Left ventricle myocardium inferior (tissue), 1 donor: ENCODE measurements at places on chromosomes 7 and 10. TPM values are rescaled to one million over a fixed set of nuclear protein-coding genes. Genes with fewer than 3 reads are reported as not detected.

DNA sequence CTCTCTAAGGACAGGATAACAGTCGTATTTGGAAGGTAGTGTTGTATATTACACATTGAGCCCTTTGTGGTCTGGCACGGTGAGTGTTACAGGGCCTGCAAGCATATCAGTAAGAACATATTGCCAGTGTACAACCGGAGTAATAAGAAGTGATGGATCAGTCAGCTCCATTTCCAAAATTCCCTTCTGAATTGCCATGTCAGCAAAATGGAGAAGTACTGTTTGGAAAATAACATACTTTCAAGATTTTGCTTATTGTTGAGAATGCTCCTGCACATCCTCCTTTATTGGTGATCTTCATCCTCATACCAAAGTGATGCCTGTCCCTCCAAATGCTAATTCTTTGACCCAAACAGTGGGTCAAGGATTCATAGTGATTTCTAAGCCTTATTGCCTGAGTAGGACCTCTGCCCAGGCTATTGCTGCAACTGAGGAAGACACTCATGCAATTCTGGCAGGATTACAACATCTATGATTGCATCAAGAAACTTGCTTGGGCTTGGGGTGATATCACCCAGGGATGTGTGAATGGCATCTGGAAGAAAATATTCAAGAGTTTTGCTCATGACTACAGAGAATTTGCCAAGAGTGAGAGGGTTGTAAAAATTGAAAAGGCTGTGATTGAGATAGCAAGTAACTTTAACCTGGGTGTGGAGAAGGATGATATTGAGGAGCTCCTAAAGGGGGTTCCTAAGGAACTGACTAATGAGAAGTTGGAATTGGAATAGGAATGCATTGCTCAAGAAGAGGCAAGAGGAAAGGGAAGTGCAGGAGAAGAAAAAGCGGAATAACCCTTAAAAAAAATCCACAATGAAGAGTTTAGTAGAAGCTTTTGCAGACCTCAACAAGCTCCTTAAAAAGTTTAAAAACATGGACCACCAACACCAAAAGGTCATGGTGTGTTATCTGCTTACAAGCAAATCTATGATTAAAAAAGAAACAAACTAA, 452.2 kb upstream of the SORCS1 start:
- no peak for DNase-seq
- no peaks in the 10 kb centered on the region for H3K4me1 ChIP-seq
- no peaks in the 10 kb centered on the region for H3K36me3 ChIP-seq
- H3K27ac ChIP-seq = no peak overlapping the region
- H3K4me3 ChIP-seq = no peak overlapping the region

- H3K4me1 ChIP-seq = peaks cover 35% of the 10 kb centered on the region
- no peak overlapping the region for H3K4me3 ChIP-seq
- H3K27me3 ChIP-seq = no peaks in the 10 kb centered on the region
- no peak for DNase-seq
- H3K36me3 ChIP-seq = no peaks in the 10 kb centered on the region
Measured at GRCh38 chr7:39608278-39608677, 15.1 kb upstream of the RALA start.

DNA sequence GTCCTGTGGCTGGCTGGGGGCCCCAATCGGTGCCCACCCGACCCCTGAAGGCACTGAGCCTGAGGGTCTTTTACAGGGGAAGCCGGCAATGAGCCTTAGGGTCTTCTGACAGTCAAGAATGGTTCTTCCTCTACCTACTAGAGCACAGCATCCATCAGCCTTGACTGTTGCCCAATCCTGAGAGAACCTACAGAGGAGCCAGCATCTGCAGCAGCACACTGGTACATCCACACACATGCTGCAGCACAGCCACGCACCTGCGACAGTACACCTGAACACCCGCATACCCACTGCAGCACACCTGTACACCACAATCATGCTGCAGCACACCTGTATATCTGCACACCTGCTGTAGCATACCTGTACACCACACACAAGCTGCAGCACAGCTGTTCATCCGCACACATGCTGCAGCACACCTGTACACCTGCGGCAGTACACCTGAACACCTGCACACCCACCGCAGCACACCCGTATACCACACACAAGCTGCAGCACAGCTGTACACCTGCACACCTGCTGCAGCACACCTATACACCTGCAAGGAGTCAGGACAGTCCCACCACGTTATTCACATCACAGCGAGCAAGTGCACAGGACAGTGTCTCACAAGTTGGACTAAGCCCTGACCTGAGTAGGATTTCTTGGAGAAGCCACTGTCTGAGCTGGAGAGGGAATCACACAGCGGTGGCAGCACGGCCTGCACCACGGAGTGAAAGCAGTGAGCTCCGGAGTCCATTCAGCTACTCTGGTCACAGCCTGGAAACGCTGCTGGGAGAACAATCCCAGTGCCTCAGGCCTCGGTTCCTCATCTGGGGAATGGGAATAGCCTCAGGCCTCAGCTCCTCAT, 56.4 kb downstream of the VIPR2 start:
- no peaks in the 10 kb centered on the region for H3K27me3 ChIP-seq
- no peak overlapping the region for H3K4me3 ChIP-seq
- peaks cover 53% of the 10 kb centered on the region for H3K4me1 ChIP-seq
- no peak for DNase-seq
- H3K27ac ChIP-seq = no peak overlapping the region

- H3K27me3 ChIP-seq = peaks cover 85% of the 10 kb centered on the region
- DNase-seq = no peak
- no peaks in the 10 kb centered on the region for H3K36me3 ChIP-seq
- H3K27ac ChIP-seq = no peak overlapping the region
- H3K4me1 ChIP-seq = peaks cover 1% of the 10 kb centered on the region
- no peak overlapping the region for H3K4me3 ChIP-seq
Measured at GRCh38 chr10:43082746-43083145, 5.9 kb downstream of the RET start.

- peaks cover 19% of the 10 kb centered on the region for H3K36me3 ChIP-seq
- DNase-seq = no peak
- no peak overlapping the region for H3K4me3 ChIP-seq
- peaks cover 31% of the 10 kb centered on the region for H3K4me1 ChIP-seq
- H3K27me3 ChIP-seq = no peaks in the 10 kb centered on the region
- H3K27ac ChIP-seq = no peak overlapping the region
Measured at GRCh38 chr10:102593074-102593803, 51.0 kb upstream of the TRIM8 start.

- peak; percentile 40 for DNase-seq
- peaks cover 44% of the 10 kb centered on the region for H3K36me3 ChIP-seq
- H3K4me3 ChIP-seq = no peak overlapping the region
- H3K27ac ChIP-seq = no peak overlapping the region
- no peaks in the 10 kb centered on the region for H3K4me1 ChIP-seq
- H3K27me3 ChIP-seq = no peaks in the 10 kb centered on the region
Measured at GRCh38 chr10:7161484-7162250, 249.2 kb downstream of the SFMBT2 start.

DNA sequence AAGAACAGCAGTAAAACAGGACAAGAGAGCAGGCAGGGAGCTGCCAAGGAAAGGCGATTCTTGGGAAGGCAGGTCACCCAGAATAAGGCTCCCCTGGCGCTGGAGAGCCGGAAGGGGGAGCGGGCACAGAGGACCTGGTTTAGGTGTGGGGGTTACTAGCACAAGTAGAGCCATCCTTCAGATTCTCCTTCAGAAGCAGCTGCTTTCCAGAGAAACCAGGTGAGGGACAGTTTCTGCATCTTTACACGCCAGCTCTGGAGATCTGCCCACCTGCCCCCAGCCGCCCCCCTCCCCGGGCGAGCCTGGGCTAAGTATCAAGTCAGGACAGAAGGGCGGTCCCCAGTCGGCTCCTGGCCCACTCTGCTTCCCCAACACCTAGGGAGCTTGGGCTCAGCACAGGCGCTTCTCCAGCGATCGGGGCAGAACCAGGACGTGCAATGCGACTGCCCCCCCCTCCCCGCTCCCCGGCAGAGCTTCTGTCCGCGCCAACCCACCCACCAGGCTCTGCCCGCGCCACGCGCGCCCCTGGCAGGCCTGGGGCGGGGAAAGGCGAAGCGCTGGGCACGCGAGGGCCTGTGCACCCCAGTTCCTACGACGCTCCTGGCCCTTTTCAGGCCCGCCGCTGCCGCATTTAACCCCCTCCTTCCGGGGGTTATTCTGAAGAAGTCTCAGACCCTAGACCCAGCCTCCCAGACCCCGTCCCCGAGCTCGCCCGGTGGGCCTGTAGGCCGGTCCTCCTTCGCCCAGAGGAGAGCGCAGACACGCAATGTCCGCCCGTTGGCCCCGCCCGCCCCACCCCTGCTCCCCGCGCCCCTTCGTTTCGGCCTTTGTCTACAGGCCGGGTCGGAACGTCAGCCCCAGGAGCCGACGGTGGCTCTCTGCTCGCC, 4.4 kb upstream of the EN2 start:
- no peak for DNase-seq
- H3K4me1 ChIP-seq = peaks cover 55% of the 10 kb centered on the region
- H3K27me3 ChIP-seq = peaks cover 96% of the 10 kb centered on the region
- H3K4me3 ChIP-seq = peak overlapping the region; percentile 43

- peaks cover 15% of the 10 kb centered on the region for H3K4me1 ChIP-seq
- H3K27ac ChIP-seq = no peak overlapping the region
- no peaks in the 10 kb centered on the region for H3K27me3 ChIP-seq
- H3K4me3 ChIP-seq = no peak overlapping the region
- H3K36me3 ChIP-seq = no peaks in the 10 kb centered on the region
- no peak for DNase-seq
Measured at GRCh38 chr10:76124280-76124679, 692.9 kb downstream of the LRMDA start.

DNA sequence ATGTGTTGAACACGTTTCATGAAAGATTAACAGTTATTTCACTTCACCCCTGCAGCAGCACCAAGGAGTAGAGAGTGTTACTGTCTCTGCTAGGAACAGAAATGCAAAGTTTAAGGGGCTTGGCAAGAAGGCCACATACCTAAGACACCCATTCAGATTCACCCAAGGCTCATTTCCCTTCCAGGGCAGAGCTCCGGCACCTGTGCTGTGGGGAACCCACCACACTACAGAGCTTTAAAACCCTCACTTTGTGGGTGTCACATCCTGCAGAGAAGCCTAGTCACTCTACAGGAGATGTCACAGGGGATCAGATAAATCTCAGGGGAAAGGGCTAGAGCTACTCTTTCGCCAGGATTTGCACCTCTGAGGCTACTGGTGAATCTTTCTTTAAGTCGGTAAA, 176.1 kb upstream of the KLF6 start:
- no peak for DNase-seq
- H3K36me3 ChIP-seq = no peaks in the 10 kb centered on the region
- no peak overlapping the region for H3K27ac ChIP-seq
- peaks cover 6% of the 10 kb centered on the region for H3K4me1 ChIP-seq

DNA sequence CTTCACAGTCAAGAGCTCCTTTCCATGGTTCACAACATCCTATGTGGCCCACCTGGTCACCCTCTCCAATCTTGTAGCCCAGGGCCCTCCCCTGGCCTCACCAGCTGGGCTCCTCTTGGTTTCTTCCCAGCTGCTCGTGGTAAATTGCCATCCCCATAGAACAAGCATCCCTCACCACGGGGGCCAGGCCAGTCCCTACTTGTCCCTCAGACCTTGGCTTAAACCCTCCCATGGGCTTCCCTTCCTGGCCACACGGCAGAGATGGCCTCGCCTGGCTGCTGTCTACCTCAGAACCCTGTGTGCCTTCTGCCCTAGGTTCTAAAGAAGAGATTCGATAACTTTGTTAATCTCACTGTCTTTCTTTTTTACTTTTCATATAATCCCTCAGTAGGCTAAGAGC, 153.3 kb upstream of the TCERG1L start:
- H3K4me3 ChIP-seq = no peak overlapping the region
- peaks cover 66% of the 10 kb centered on the region for H3K27me3 ChIP-seq
- H3K4me1 ChIP-seq = no peaks in the 10 kb centered on the region
- DNase-seq = no peak
- no peaks in the 10 kb centered on the region for H3K36me3 ChIP-seq
- H3K27ac ChIP-seq = no peak overlapping the region

DNA sequence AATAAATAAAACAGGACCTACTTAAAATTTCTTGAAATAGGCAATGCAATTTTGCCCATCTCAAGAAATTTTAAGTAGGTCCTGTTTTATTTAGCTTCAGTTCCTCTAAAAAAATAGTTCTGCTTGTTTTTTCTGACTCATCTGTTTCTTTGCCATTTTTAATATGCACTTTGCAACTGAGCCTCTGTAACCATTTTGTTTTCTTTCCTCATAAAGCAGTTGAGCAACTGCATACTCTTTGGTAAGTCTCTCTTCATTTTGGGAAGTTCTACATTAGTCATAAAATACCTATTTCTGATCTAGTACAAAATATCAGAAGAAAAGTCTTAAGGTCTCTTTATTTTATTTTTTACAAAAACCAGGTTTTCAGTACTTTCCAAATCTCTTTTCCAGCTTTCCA, 18.0 kb downstream of the TAS2R40 start:
- no peak overlapping the region for H3K27ac ChIP-seq
- H3K27me3 ChIP-seq = no peaks in the 10 kb centered on the region
- no peak for DNase-seq
- H3K4me3 ChIP-seq = no peak overlapping the region
- peaks cover 7% of the 10 kb centered on the region for H3K4me1 ChIP-seq
- H3K36me3 ChIP-seq = no peaks in the 10 kb centered on the region

GRCh38 chr10:59006511-59007306, 169.7 kb upstream of the PHYHIPL start:
- no peak overlapping the region for H3K4me3 ChIP-seq
- no peak for DNase-seq
- H3K36me3 ChIP-seq = no peaks in the 10 kb centered on the region

- H3K36me3 ChIP-seq = no peaks in the 10 kb centered on the region
- H3K27me3 ChIP-seq = no peaks in the 10 kb centered on the region
- no peak overlapping the region for H3K4me3 ChIP-seq
- no peaks in the 10 kb centered on the region for H3K4me1 ChIP-seq
- H3K27ac ChIP-seq = no peak overlapping the region
- DNase-seq = no peak
Measured at GRCh38 chr7:147775516-147776284, 814.9 kb upstream of the C7orf33 start.

DNA sequence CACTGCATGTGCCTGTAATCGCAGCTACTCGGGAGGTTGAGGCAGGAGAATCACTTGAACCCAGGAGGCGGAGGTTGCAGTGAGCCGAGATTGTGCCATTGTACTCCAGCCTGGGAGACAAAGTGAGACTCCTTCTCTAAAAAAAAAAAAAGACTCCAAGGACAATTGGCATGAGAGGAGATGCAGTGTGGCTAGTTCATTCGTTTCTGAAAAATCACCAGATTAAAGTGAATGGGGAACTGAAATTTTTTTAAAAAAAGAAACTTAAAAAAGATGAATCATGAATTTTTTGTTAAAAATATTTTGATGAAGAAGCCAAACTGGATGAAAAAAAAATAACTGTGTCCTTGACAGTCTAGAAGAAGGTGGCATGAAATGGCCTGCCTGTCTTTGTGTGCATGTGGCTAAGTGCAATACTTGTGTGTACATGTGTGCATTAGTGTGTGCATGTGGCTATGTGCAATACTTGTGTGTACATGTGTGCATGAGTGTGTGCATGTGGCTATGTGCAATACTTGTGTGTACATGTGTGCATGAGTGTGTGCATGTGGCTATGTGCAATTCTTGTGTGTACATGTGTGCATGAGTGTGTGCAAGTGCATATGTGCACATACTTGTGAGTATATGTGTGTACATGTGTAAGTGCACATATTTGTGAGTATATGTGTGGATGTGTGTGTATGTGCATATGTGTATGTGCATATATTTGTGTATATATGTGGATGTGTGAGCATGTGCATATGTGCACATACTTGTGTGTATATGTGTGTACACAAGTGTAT, 391.7 kb upstream of the KLF6 start:
- DNase-seq = no peak
- no peaks in the 10 kb centered on the region for H3K27me3 ChIP-seq
- H3K4me3 ChIP-seq = no peak overlapping the region
- no peak overlapping the region for H3K27ac ChIP-seq
- H3K36me3 ChIP-seq = no peaks in the 10 kb centered on the region
- no peaks in the 10 kb centered on the region for H3K4me1 ChIP-seq

The CLCN1 gene
- not detected for total RNA-seq

The FEZF1 gene
- total RNA-seq = not detected

The CALML5 gene
- not detected for total RNA-seq

The SEMA3C gene
- total RNA-seq = 66.5 TPM
